RWPE2 (cell line): ENCODE measurements at places on chromosomes 2 and 18.

- DNase-seq, result no peak
Observed at GRCh38 chr18:8741117-8741516, 35.8 kb downstream of the MTCL1 start.

- no peak for DNase-seq
Observed at GRCh38 chr2:235232449-235233433, 261.1 kb upstream of the AGAP1 start.

- no peak for DNase-seq
Observed at GRCh38 chr2:143629340-143629739, 500.1 kb downstream of the ARHGAP15 start.

- no peak for DNase-seq
Observed at GRCh38 chr2:163785162-163785561, 49.4 kb upstream of the FIGN start.

DNA sequence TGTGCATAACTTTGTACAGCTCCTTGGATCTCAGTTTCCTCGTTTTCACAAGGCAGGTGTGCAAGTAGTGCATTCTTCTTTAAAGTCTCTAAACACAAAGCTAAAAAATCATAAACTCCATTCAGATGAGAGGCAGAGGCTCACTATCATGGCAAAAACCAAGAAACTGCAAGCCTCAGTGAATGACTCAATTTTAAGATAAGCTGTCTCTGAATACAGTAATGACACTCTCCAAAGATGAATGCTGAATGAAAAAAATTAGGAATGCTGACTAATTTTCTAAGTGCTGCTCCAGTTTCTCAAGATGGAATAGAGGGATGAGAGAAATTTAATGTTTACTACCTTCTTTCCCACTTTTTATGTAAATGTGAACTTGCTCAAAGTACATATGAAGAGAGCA lies 17.2 kb downstream of the B4GALT6 start:
- no peak for DNase-seq

- no peak for DNase-seq
Observed at GRCh38 chr2:165122521-165122920, 81.3 kb downstream of the SCN3A start.

DNA sequence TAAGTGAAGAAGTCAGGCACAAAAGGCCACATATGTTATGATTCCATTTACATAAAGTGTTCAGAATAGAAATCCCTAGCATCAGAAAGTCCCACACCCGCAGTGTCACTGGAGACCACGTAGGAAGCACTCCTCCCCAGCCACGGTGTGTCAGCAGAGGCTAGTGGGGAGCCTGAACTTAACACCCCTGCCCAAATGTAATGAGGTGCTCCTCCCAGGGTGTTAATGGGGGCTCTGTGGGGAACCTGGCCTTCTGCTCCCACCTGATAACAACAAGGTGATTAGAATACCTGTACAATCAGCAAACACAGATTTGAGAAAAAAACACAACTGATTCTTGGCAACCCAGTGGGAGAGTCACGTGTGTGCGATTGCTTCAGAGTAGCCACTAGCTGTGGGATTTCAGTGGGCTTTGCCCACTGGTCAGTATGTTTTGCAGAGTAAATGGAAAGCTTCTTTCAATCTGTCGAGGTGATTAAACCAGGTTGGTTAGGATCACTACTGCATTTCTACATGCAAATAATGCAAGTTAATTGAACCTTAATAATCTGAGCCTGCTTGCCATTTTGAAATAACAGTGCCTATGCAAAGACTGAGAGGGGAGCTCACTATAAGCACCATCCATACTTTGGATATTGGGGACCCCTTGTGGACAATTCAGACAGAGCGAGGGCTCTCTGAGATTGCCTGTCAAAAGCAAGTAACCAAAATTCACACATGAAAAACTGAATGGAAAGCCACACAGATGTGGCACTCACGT lies 20.6 kb upstream of the ATRAID start:
- no peak for DNase-seq

GRCh38 chr18:25353080-25353479 lies 1.1 kb upstream of the ZNF521 start:
- DNase-seq, result no peak

DNA sequence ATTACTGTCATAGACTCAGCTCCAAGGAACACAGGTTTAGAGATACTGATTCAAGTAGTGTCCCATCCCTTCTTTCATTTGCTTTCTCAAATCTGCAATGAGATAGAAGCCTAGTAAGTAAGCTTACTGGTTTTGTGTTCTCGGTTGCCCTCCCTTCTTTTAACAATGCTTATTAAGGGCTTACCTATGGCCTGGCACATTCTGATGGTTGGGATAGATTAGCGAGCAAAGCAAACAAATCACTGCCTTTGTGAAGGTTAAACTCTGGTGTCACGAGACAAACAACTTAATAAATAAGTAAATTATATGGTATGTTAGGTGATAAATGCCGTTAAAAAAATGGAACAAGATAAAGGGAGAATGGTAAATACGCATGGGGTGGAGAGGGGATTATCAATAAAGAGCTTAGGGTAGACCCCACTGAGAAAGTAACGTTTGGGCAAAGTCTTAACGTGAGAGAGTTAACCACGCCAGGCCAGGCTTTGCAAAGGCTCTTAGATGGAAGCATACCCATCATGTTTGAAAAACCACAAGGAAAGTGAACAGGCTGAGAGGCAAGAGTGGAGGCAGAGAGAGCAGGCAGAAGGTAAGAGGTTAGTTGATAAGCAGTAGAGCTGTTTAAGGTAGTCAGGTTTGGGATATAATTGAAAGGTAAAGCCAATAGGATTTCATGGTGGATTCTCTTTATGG lies 31.0 kb downstream of the EIF2AK3 start:
- DNase-seq, result no peak

GRCh38 chr2:181281206-181281832 lies 175.9 kb upstream of the ITGA4 start:
- no peak for DNase-seq

DNA sequence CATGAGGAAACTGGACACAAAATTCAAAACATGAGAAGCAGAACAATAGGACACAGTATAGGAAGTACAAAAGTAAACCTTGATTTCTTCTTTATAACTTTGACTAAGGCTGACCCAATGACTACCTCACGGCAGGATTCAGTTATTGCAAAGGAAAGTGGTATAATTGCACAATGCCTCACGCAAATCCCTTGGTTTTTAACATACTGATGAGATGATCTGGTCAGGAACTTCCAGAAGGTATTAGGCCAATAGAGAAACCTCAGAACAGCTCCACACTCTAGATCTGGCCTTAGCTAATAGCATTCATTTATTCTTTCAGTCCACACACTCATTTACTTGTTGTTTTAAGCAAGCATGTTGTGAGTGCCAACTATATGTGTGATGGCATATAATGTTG lies 1526.9 kb upstream of the ACVR2A start:
- no peak for DNase-seq

- no peak for DNase-seq
Observed at GRCh38 chr2:159933727-159934049, 128.7 kb downstream of the PLA2R1 start.

DNA sequence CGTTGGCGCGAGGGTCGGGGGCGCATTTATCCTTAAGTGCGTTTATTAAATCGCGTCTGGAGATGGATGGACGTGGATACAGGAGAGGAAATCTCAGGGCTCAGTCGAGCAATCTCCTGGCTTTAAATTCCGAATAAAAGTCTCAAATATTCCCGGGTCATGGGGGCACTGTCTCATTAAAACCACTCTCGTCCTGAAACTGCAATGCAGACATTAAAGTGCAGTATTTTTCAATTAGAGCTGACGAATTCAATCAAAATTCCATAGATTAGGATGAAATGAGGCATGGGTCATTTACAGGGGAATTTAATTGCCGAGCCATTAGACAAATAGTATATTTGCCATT lies 10.7 kb upstream of the GBX2 start:
- DNase-seq, result no peak
